ENCODE measurements at places on chromosomes 1 and 21.

GRCh38 chr1:235855811-235856429, 10.8 kb downstream of the LYST start:
- DNase-seq, result no peak

GRCh38 chr1:54401799-54402198, 4.4 kb downstream of the SSBP3 start:
- no peak for DNase-seq

- DNase-seq, result no peak
These were observed 129.0 kb downstream of the DMRTB1 start for GRCh38 chr1:53588053-53588779.

DNA sequence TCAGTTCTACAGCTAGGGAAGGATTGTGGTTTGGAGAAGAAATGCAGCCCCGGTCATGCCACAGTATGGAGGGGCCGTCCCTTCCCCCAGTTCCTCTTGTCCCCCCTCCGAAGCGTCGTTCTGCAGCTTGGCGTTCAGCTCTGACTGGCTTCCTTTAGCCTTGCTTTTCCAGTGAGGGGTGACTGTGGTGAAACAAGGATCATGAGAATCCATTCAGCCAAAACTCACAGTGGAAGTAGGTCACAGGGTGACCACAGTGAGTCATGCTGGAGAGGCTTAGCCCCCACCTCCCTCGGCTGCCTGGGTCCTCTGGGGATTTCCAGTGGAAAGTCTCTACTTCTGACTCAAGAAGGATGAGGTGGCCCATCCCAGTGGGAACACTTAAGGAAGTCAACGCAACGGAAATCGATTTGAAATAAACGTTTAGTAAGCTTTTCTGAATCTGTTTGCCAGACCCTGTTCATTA, 37.3 kb upstream of the COL6A2 start:
- DNase-seq, result no peak

GRCh38 chr1:72037745-72038343, 244.5 kb downstream of the NEGR1 start:
- no peak for DNase-seq

GRCh38 chr1:90526954-90527353, 190.1 kb downstream of the BARHL2 start:
- no peak for DNase-seq

DNA sequence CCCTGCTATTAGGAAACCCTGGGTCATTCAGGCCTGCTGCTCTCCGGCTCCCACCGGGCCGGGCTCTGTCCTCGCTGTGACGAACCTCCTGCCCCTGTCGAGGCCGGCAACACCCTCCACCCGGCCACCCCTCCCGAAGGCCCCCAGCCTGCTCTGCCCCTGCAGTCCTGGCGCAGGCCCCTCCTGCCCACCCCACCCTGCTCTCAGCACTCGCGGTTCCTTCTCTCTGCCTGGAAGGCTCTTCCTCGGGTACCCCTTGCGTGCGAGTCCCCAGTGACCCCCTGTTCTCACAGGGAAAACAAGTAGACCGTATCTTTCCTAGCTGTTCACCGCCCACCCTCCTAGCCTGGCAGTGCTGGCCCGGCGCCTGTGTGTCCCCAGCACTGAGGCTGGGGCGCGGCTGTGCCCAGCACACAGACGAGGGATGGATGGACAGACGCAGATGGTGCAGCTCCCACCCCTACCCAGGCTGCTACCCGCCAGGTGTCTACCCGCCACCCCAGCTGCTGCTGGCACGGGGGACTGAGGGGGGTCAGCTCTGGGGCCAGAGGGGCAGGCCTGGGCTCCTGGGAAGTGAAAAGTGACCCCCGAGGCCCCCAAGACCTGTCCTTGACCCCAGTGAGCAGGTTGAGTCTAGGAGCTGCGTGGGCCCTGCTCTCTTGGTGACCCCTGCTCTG, 3.1 kb upstream of the VWA1 start:
- DNase-seq, result no peak

DNA sequence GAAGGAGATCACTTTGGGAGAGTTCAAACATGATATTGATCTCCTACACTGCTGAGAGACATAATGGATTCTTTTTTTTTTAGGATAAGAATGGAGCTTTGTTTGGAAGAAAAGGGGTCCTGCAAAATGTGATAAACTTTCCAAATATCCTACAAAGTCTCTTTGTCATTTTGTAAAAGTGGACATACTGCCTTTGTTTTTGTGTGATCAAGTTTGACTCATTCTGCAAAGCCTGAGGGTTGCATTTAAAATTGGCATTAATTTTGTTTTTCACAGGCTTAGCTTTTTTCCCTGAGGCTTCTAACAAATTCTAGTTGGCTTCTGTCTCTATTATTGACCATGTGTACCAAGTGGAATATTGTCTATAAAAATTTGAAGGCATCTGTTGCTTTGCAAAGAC, 113.2 kb downstream of the AK5 start:
- no peak for DNase-seq

DNA sequence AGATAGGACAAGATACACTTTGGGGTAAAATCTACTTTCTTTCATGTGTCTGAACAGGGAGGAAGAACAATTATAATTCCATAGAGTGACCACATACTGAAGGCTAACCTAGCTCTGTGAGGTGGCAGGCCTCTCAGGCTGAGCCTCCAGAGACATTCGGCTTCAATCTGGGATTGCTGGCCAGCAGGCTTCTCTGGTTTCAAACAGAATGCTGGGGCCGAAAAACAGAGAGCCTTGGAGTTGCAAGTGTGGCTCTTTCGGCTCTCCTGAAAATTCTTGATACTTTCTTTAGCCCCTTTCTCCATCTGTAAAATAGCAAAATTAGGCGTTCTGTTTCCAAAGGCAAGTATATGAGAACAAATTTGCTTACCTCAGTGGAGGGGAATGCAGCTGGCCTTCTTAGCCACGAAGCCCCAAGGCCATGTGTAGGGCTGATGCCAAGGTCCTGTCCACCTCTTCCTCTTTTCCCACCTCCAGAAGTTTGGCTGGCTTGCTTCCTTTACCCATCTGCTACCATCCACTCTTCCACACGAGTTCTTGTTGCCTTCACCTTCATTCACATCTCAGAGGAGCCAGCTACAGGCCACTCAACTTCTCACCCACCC, 30.0 kb upstream of the UBE2U start:
- DNase-seq, result no peak

DNA sequence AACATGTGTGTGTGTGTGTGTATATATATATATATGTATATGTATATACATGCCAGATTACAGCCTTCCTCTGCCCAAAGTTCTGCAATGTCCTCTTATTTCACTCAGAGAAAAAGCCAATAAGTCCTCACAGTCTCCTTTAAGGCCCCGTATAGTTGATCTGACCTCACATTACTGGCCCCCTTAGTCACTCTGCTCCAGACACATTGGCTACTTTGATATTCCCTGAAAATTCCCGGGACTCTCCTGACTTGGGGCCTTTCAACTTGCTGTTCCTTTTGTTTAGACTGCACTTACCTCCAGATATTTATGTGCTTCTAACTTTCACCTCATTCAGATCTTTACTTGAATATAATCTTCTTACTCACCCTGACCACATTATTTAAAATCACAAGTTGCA, 4.2 kb upstream of the BSDC1 start:
- DNase-seq, result no peak

DNA sequence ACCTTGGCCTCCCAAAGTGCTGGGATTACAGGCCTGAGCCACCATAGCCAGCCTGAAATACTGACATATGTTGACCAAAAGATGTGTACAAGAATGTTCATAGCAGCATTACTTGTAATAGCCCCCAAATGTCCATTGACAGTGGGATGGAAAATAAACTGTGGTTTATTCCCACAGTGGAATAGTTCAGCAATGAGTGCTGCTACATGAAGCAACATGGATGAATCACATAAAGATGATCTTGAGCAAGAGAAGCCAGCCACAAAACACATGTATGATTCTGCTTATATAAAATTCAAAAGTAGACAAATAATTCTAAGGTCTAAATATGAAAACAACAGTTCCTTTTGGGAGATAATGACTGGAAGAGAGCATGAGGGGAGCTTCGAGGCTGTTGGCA, 9.1 kb upstream of the CREG1 start:
- no peak for DNase-seq

GRCh38 chr1:113276507-113276906, 113.8 kb upstream of the MAGI3 start:
- no peak for DNase-seq

DNA sequence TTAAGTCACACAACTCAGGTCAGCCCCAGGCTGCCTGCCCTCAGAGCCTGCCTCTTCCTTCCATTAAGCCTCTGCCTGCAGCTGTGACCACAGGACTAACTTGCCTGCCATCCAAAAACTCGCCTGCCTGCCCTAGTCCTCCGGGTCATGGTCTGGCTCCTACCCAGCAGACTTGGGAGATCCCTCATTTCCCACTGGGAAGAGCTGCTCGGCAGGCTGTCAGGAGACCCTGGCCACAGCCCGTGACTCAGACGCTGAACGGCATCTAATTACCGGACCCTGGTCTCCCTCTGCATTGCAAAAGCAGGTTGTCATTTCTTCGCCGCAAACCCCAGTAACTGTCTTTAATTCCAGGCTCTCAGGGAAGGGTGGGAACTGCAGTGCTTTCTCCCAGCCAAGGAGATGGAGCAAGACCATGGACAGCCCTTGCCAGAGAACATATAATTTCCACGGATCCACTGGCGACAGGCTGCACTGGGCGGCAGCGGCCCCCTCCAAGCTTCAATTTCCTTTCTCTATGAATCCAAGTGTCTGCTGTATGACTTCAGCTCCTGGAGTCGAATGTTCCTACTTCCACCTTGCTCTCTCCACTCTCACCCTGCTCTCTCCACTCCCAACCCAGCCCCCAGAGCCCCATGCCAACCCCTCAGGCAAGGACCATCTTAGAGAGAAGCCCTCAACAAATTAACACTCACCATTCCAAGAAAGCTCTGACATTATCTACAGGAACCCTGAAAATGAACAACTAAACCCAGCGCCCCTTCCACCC, 20.4 kb downstream of the OLFML2B start:
- no peak for DNase-seq

- DNase-seq, result no peak
These were observed 60.1 kb upstream of the USP24 start for GRCh38 chr1:55275151-55275748.

- DNase-seq, result no peak
These were observed 45.5 kb upstream of the AIM2 start for GRCh38 chr1:159122005-159122621.

- no peak for DNase-seq
These were observed 69.2 kb upstream of the ERG start for GRCh38 chr21:38567335-38567969.

DNA sequence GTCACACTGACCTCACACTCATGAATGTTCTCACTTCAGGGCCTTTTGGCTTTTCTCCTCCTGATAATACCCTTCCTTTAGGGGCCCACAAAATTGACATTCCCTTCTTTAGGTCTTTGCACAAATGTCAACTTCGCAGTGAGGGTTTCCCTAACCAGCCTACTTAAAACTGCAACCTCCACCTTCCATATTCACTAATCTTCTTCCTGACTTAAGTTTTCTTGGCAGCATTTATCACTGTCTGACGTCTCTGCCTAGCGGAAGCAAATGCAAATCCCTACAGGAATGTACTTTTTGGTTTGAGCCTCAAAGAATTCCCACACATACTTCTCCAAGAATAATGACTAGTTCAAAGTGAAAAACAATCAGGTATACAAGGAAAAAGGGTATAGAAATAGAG, 32.8 kb downstream of the INTS7 start:
- DNase-seq, result no peak

DNA sequence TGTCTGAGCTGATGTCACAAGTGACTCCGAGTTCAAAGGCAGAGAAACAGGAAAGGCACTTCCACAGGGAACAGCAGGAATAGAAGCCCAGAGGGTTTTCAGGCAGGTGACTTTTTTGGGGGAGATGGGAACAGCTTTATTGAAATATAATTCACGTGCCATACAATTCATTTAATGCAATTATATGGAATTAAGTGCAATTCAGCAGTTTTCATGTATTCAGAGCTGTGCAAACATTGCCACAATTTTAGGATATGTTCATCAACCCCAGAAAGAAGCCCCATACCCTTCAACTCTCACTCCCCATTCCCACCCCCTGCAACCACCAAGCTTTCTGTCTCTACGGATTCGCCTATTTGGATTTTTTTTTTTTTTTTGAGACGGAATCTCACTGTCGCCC, 17.0 kb downstream of the KCNAB2 start:
- no peak for DNase-seq

DNA sequence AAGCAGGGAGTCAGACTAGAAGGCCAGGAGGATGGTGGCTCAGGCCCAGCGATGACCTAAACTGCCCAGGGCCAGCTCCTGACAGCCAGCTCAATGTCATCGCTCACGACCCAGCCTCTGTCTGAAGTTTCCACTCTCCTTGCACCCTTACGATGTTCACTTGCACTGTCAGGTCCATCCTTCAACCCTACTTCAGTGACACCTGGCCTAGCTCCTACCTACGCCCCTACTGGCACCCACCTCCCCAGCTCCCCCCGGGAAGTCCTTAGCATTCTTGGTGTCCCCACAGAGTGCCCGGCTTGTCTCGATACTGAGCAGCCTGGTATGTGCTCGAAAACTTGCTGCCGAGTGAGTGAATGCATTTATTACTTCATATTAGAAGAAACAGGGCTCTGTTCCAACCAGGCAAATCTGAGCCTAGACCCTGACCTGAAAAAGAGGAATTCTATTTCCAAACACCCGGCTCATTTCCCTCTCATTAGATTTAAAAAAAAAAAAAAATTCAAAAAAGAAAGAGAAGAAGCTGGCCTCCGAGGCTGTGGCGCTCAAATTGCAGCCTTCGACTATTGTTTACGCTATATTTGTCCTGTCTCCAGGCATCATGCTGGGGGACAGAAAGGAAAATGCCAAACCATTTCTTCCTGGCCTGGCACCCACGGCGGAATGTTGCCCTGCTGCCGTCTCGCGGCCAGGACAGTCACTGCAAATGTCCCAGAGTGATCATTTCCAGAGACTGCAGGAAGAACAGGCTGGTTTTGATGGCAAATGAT, 29.8 kb upstream of the LRRC38 start:
- DNase-seq, result no peak

GRCh38 chr1:19361611-19362147, 49.6 kb downstream of the SLC66A1 start:
- no peak for DNase-seq

DNA sequence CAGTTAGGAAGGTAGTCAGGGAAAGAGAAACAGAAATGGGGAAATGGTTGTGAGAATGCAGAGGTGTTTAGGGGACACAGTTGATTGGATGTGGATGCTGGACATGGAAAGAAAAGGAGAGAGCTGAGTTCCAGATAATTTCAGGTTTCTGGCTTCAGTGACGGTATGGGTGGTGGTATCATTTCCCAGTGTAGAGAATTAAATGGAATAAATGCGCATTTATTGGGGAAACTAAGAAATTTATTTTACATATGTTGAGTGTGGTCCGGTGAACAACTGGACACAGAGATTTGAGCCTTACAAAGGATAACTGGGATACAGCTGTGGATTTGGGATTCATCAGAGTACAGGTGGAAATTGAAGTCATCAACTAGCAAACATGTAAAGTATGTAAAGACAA, 12.4 kb upstream of the ZNF281 start:
- DNase-seq, result no peak

All from activated gamma-delta T cell (primary cell).